ENCODE measurements at places on chromosomes 4 and X. TPM values are rescaled to one million over a fixed set of nuclear protein-coding genes. Genes with fewer than 3 reads are reported as not detected.

DNA sequence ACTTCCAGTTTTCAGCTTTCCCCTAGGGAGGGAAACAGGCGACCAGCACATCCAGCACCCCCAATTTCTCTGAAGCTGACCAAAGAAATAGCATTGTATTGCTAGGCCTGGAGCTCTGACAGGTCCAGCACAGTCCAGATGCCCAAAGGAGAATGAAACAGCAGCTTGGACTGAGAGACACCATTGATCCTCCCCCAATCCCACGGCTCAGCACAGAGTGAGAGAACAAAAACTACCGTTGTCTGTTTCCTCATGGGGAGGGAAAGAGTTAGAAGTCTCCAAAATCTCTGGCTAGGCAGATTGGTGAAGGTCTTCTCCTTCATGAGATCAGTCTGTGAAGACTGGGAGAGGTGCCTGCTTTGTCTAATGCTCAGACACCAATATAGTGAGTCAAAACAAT lies 8.6 kb downstream of the TCEAL7 start:
- H3K36me3 ChIP-seq, result no peaks in the 10 kb centered on the region
- H3K4me1 ChIP-seq, result no peaks in the 10 kb centered on the region
- H3K27ac ChIP-seq, result no peak overlapping the region
- no peak overlapping the region for H3K4me3 ChIP-seq
- DNase-seq, result no peak
- H3K27me3 ChIP-seq, result no peaks in the 10 kb centered on the region

DNA sequence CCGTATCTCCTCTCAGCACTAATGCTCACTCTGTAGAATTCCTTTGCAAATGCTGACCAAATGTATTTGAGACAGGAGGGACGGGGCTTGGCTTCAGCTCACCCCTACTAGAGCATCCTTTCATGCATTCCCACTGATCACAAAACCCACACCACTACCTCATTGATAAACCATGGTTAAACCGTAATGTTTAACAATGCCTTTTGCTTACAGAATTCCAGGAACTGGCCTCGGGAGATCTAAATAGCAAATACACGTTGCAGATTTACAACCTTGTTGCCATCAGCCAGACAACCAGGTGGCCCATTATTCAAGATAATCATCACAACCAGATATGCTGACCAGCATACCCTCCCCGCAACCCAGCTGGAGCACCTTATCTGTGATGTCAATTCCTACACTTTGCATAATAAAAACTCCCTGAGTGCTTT lies 391.9 kb downstream of the KCTD8 start:
- no peaks in the 10 kb centered on the region for H3K36me3 ChIP-seq
- no peaks in the 10 kb centered on the region for H3K4me1 ChIP-seq
- H3K27ac ChIP-seq, result no peak overlapping the region
- no peak overlapping the region for H3K4me3 ChIP-seq
- H3K27me3 ChIP-seq, result no peaks in the 10 kb centered on the region

GRCh38 chr4:85151786-85152185 lies 185.3 kb upstream of the WDFY3 start:
- no peak for DNase-seq
- H3K4me3 ChIP-seq, result no peak overlapping the region
- no peaks in the 10 kb centered on the region for H3K27me3 ChIP-seq
- no peaks in the 10 kb centered on the region for H3K36me3 ChIP-seq
- H3K4me1 ChIP-seq, result no peaks in the 10 kb centered on the region
- no peak overlapping the region for H3K27ac ChIP-seq

DNA sequence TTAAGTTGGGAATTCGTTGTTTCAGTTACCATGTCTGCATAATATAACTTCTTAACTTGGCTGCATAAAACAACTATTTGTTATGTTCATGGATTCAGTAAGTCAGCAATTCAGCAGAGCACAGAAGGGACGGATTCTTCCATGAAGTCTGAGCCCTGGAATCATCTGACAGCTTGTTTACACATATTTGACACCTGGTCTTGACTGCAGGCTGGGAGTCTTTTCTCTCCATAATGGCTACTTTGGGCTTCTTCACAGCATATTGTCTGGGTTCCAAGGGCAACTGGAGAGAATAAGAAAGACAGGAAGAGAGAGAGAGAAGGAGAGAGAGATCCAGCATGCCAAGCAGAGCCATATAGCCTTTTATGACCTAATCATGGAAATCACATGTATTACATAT lies 23.1 kb downstream of the CENPC start:
- H3K27ac ChIP-seq, result no peak overlapping the region
- H3K27me3 ChIP-seq, result no peaks in the 10 kb centered on the region
- peaks cover 7% of the 10 kb centered on the region for H3K36me3 ChIP-seq
- no peak for DNase-seq
- no peaks in the 10 kb centered on the region for H3K4me1 ChIP-seq

DNA sequence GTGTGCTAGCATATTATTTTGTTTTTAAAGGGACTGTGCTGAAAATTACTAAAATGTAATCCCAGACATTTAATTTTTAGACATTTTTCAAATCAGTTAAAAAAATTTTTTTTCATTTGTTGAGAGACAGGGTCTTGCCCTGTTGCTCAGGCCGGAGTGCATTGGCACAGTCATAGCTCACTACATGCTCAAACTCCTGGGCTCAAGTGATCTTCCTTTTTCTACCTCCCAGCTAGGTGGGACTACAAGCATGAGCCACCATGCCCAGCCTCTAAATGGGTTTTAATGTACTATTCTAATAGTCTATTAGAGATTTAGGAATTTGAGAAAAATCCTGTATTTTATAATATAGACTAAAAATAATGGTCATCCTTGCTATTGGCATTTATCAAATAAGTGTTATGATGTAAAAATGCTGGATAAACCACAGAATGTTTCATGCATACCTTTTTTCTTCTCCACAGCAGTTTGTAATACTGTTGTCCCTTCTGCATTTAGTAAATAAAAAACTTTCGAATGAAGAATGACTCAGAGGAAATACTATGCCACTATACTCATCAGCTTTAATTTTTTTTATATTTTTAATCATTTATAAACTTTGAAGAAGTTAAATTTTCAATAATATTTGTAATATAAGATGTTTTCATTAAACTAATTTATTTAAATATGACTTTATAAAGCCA lies 29.9 kb downstream of the CPEB2 start:
- no peaks in the 10 kb centered on the region for H3K27me3 ChIP-seq
- H3K4me3 ChIP-seq, result no peak overlapping the region
- H3K36me3 ChIP-seq, result peaks cover 14% of the 10 kb centered on the region
- no peak overlapping the region for H3K27ac ChIP-seq
- H3K4me1 ChIP-seq, result no peaks in the 10 kb centered on the region

The MUC7 gene
- not detected for polyA plus RNA-seq

The TSPAN6 gene
- 1.9 TPM for polyA plus RNA-seq

The PPEF1 gene
- polyA plus RNA-seq, result not detected

All from CD8-positive, alpha-beta memory T cell (primary cell).